ENCODE measurements at places on chromosomes 1 and 21.

DNA sequence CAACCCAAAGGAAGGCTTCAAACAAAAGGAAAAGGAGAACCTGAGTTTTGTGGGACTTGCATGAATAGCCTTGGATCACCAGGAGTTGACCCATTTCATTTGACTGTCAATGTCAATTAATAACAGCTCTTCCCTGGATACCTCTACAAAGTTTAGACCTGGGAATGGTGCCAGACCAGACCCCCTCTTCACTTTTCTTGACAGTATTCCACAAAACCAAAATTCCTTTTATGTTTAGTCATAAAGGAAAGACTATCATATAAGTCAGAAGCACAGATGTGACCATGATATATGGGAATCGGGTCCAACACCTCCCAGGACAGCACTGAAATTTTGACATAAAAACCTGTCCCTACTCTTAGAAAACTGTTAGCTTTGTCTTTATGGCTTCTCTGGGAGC, 191.8 kb downstream of the LYPLAL1 start:
- no peak for DNase-seq

- DNase-seq, result no peak
Measured at GRCh38 chr1:25590096-25590824, 26.3 kb upstream of the MAN1C1 start.

DNA sequence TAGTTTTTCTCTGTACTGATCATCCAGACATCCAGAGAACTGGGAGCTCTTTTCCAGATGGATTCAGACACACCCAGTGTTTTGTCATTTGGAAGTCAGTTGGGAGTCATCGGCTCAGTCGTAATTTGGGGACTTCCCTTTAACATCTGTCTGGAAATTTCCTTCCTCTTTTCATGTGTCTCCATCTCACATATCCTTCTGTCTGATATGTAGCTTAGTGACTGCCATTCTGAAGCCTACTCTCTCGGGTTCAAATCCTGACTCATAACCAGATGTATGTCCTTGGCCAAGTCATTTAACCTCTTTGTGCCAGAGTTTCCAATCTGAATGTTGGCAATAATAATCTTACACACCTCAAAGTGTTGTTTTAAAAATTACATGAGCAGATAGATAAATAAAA, 3.0 kb downstream of the MORC3 start:
- DNase-seq, result no peak

- DNase-seq, result no peak
Measured at GRCh38 chr1:43009274-43009673, 50.6 kb upstream of the SLC2A1 start.

GRCh38 chr1:30472526-30472925, 250.9 kb downstream of the MATN1 start:
- DNase-seq, result no peak
